NCI-H187 (cell line): ENCODE measurements at places on chromosomes 6 and 20.

DNA sequence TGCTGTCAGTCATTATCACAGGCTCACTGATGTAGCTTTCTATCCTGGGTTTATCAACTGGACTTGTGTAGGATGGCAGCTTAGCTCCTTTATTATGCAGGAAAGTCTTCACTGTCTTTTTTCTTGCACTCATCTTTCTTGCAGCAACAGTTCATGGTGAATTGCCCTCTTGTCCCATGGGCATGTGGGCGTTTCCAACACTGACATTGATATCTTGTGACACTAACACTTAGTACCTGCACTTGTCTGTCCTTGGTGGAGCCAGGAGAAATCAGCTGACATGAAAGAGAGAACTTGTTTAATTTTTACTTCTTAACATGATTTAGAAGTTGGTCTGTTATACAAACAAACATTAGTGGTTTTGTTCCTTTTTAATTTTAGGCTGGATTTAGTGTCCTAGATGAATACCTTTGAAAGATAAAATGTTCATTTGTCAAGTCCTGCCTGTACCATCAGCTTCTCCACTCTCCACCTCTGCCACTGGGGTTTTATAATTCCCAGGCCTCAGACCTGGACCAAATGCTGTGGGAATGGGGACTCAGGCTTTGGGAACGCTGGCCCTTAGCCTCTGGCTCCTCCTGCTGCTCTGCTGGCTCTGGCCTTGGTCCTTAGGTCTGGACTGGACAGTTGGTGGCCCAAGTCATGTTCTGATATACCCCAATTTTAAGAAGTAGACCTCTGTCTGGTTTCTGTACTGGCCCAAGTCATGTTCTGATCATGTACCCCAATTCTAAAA, 161.0 kb upstream of the LAMP5 start:
- no peak for DNase-seq

- DNase-seq, result peak; percentile 19
Measured at GRCh38 chr20:4519534-4519933, 202.2 kb upstream of the PRND start.

DNA sequence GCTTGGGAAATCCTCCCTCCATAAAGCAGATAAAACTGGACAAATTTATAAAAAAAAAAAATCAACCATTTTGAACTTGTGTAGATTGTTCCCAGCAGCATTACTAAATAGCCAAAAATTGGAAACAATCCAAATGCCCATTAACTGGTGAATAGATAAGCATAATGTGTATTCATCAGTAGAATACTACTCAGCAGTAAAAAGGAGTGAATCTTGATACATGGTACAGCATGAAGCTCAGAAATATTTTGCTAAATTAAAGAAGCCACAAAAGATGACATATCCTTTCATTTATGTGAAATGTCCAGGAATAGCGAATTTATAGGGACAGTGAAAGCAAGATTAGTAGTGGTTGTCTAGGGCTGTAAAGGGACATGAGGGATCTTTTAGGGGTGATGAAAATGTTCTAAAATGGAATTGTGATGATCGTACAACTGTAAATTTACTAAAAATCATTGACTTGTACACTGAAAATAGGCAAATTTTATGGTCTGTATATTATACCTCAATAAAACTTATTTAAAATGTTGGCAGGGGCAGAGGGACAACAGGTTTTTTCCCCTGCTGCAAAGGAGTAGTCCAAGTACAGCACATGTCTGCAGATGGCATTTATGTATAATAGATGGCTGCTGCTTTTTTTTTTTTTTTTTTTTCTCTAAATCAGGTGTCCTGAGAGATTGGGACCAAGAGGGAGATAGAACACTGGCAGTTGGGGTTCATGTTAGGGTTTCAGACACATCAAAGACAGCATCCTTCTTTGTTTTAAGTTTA, 59.5 kb downstream of the CBFA2T2 start:
- DNase-seq, result no peak

- DNase-seq, result no peak
Measured at GRCh38 chr6:116522896-116523295, 11.5 kb downstream of the CALHM5 start.

GRCh38 chr6:10874207-10874606, 7.6 kb downstream of the GCM2 start:
- no peak for DNase-seq

DNA sequence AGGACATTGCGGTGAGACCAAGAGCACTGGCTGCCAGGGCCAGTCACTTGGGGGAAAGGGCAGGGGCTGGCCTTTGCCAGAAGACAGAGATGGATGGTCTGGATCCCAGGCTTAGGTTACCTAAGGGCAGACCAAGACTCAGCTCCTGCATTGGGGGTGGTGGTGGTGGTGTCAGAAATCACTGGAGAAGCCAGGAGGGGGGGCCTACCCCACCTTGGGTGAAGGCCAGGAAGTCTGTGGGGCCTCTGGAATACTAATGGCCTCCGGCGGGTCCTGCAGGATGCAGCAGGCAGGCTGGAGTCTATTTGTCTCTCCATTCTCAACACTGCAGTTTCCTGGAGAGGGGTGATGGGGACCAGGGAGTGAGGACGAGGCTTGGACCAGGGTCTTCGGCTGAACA, 32.8 kb downstream of the CD40 start:
- DNase-seq, result no peak

DNA sequence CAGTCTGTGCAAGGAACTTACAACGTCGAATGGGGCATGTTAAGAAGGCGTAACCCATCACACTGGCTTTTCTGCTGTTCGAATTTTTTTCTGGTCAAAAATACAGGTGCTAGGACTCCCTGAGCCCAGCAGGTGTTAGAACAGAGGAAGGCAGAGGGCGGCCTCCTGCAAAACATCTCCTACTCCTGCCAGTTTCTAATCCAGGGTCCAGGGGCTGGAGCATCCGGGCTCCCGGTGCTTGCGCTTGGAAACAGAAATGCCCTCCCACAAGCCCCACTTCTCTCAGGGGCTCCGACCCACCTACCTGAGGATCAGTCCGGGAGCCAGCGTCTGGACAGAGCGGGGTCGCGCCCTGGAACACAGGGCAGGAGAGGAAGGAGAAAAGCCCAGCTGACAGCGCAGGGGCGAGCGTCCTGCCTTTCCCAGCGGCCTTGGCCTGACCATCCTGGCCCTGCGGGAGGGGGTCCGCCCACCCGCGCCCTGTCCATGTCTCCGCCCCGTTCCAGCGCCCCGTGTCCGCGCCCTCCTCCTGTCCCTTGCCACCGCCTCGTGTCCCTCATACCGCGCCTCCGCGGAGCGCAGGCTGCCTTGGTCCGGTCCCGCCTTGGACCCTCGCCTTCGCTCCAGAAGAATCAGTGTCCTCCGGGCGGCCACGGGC, 14.8 kb upstream of the LPA start:
- no peak for DNase-seq

- no peak for DNase-seq
Measured at GRCh38 chr6:90222724-90223198, 73.9 kb downstream of the BACH2 start.

DNA sequence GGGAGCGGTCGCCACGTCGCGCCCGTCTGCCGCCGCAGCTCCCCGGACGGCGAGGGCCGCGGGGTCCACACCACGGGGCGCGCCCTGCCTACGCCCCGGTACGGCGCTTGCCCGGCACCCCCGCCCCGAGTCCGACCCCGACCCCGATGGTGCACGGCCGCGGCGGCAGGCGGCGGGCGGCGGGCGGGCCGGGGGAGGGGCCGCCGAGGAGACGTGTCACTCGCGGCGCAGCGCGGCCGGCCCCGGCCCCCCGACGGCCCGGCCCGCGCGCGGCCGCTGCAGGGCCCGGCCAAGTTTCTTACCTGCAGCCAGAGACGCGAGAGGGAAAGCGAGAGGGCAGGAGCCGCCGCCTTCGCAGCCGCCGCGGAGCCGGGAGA, 328 bp downstream of the RRBP1 start:
- no peak for DNase-seq

GRCh38 chr6:135600086-135600702, 102.7 kb upstream of the AHI1 start:
- peak; percentile 95 for DNase-seq

DNA sequence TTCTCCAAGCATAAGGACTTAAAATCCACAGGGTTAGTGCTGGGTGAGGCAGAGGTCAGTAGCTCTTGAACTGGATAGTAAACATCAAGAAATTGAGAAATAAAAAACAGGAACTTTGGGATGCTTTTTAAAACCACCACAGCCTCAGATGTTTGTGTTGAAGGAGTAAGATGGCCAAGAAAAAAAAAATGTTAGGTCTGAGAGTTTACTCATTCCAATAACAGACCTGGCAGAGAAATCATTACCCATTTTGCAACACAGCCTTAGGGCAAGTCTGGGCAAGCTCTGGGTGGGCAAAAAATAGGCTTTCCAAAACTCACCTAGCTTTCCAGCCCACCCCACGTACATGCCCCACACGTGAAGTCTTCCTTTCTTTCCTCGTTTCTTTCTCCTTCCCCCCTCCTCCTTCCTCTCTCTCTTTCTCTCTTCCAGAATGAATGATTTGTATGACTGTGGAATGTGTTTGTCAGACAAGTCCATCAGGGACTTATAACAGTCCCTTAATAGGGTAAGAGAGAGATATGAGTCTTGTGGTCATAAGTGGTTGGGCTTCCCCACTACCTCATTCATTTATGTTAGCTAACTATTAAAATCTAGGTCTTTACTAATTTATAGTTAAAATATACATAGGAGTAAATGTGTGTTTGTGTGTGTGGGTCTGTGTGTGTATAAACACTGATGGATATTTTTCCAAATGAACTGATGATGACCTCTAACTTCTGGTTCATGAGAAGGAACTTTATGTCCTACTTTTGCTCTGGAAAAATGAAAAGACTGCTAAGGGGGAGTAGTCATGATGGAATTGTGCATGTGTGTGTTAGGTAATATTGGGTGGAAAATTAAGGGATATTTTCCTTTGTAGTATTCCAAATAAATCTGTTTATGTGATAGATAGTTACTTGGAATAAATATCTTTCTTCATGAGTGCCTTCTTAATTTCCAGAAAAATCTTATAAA, 18.0 kb upstream of the DSE start:
- DNase-seq, result no peak

- DNase-seq, result no peak
Measured at GRCh38 chr6:110800196-110800838, 15.0 kb downstream of the CDK19 start.

DNA sequence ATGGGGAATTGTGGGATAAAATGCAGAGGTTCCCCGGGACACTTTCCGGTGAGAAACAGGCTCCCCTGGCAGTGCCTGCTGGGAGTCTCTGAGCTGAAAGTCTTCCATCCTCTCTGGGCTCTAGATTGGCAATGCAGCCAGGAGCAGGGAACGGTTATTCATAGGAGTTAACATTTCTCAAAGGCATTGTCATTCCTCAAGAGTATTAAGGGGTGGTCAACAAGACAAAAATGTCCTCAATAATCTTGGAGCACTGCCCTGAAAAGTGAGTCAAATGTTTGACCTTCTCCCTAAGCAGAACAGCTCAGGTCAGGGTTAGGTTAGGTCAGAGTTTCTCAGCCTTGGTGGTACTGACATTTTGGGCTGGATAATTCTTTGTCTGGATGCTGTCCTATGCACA, 13.2 kb downstream of the BPIFB1 start:
- no peak for DNase-seq

DNA sequence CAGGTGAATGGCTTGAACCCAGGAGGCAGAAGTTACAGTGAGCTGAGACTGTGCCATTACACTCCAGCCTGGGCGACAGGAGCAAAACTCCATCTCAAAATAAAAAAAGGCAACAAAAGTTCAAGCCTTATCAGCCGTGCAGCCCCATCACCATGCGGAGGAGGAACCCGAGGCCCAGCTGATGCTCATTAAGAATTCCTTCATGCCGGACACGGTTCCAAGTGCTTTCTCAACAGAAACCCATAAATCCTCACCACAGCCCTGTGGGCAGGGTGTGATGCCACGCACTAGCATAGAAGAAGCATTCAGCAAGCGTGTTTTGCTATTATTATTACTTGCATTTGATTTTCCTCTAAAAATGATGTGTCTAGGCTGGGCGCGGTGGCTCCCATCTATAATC, 56.3 kb downstream of the PREX1 start:
- no peak for DNase-seq

GRCh38 chr6:69953491-69953890, 87.1 kb downstream of the COL19A1 start:
- DNase-seq, result peak; percentile 3

GRCh38 chr6:149305372-149305771, 12.1 kb upstream of the TAB2 start:
- DNase-seq, result no peak

GRCh38 chr20:33443006-33443511, 504 bp downstream of the SNTA1 start:
- DNase-seq, result no peak

DNA sequence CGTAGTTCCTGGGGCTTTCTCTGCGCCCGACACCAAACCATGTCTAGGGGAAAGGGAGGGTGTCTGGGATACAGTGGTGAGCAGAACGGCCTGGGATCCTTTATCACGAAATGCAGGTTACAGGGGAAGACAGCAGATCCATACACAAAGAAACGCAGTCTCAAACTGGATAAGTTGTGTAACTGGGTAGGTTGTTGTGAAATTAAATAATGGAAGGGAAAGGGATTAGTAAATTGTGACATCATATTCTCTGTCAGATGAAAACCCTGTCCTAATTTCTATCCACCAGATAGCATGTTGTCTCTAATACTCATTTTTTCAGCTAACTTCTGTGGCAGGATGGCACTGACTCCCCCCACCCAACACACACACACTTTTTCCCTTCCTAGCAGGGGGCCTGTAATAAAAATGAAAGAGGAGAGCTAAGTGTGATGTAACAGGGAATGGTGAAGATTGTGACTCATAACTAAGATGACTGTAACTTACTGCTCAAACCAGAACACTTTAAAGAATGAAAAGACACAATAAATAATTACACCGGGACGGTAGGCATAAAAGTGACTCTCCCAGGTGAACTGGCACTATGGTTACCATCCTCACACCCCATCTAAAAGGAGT, 769 bp upstream of the TRPC4AP start:
- no peak for DNase-seq

DNA sequence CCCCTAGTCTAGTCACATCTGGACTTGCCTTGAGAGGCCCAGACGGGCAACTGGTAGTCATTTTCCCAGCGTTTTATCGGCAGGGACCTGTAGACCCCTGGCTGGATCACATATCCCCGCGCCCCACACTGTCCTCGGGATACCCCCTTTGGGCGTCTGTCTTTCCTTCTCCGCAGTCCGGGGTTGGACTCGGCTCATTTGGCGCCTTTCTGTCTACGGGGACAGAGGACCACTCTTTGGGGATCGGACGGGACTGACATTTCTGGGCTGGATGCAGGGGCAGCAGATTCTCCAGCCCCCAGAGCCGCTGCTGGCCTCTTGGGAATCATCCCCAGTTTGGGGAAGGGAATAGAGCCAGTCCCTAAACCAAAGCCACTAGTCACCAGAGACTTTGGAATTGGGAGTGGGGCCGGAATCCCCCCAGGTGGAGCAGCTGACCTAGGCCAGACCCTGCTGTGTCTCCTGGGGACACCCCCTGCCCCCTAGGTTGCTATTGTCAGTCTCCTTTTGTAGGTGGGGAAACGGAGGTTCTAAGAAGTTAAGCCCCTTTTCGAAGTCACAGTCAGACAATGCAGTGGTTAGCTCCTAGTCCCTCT, 734 bp downstream of the FAM110A start:
- no peak for DNase-seq

GRCh38 chr6:108798670-108799353, 49.4 kb upstream of the ARMC2 start:
- DNase-seq, result no peak
